ENCODE measurements at places on chromosomes 11 and 22. TPM values are rescaled to one million over a fixed set of nuclear protein-coding genes. Genes with fewer than 3 reads are reported as not detected.

- DNase-seq = no peak
Measured at GRCh38 chr11:12330485-12331231, 46.7 kb upstream of the PARVA start.

DNA sequence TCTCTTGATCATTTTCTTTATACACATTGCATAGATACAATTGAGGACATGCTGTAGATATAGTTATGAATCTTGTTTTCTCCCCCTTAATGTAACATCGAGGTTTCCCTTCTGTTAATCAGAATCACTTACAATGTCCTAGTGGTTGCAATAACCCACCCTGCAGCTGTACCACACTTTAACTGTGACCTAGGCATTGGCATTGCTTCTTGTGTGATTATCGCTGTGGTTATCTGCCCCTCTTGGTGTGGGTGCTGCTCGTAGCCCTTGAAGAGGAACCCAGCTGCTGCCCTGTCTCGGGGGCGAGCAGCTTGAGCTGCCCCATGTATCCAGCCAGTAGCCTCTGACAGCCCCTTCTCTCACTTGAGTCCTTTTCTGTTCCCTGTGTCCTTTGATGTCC, 1.5 kb downstream of the DGAT2 start:
- no peak for DNase-seq

- DNase-seq = peak; percentile 51
Measured at GRCh38 chr11:45332276-45332934, 46.3 kb upstream of the SYT13 start.

GRCh38 chr22:29138556-29139305, 65.9 kb downstream of the KREMEN1 start:
- no peak for DNase-seq

Gene MAJIN
- not detected for total RNA-seq

Gene KCNQ1
- total RNA-seq = 0.09 TPM

Gene VPS37C
- total RNA-seq = 24.2 TPM

All from endothelial cell of umbilical vein (primary cell).